ENCODE measurements at places on chromosomes 6 and 20. TPM values are rescaled to one million over a fixed set of nuclear protein-coding genes. Genes with fewer than 3 reads are reported as not detected.

The OR2J1 gene
- total RNA-seq: not detected

DNA sequence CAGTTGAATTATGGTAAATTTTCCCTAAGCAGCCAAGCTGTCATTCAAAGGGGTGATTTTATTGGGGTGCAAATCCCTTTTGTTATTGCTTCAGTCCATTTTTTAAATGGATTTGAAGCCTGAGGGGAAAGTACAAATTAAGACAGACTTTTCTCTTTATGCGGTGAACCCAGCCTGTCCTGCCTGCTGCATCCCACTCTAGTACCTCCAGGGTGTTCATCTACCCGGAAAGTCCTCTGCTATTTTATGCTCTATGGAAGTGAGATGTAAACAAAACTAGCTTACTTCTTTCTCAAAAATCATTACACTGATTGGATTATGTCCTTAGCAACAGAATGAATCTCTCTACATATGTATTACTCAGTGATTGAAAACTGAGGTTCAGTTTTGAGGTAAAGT is 1088.9 kb upstream of the CITED2 start:
- DNase-seq: no peak

DNA sequence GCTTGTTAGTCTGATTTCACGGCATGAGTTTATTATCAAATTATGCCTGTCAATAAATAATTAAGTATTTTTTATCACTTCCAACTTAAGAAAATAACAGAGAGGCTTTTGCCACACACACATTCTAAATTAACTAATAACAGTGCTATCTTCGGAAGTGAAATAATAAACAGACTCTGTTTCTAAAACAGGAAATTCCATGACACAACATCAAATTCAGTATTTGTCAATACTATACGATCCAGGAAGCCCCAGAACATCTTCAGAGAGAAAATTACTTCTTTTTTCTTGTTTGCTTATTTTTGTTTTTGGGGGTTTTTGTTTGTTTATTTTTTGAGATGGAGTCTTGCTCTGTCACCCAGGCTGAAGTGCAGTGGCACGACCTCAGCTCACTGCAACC is 150.7 kb upstream of the PRDM1 start:
- no peak for DNase-seq

GRCh38 chr20:49140411-49140810 is 47.7 kb downstream of the STAU1 start:
- no peak for DNase-seq

The PRDM13 gene
- not detected for total RNA-seq

- peak; percentile 42 for DNase-seq
These were observed 87.2 kb downstream of the FKBP5 start for GRCh38 chr6:35601331-35602132.

- peak; percentile 76 for DNase-seq
These were observed 979.7 kb downstream of the TBC1D32 start for GRCh38 chr6:120354452-120355098.

The CCDC170 gene
- not detected for total RNA-seq

- no peak for DNase-seq
These were observed 47.9 kb downstream of the KHDC1L start for GRCh38 chr6:73177221-73177944.

GRCh38 chr6:17831135-17831534 is 124.4 kb upstream of the NUP153 start:
- DNase-seq: peak; percentile 11

DNA sequence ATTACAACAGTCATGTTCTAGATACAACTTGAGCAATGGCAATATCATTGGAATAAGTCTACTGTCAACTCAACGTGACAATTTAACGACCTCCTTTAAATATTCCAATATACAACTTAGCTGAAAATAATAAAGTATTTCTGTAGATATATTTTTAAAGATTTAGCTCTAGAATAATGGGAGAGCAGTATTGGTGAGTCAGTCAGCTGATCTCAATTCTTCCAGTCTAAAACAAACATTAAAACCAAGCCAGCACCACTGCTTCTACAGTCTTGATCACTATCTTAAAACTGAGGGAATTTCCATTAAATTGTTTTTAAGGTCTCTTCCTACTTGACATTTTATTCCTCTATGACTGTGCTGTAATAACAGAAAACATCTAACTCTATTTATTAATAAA is 38.2 kb downstream of the NOL7 start:
- DNase-seq: no peak

DNA sequence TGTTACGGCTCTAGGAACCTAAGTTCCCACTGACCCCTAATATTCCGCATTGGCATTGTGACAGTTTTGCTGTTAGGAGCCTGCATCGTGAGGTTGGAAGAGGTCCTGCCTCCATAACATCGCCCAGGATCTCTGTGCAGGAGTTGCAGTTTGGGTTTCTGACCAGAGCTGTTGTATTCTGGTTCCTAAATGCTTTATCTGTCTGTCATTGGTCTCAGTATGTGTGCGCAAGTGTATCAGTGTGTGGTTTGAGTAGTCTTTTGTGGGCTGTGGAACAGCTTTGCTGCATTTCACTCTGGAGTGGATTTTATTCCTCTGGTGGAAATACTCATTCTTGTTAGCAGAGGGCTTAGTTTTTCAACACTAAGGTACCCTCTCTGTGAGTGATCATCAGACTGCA is 95.6 kb downstream of the CDYL start:
- no peak for DNase-seq

- no peak for DNase-seq
These were observed 1049.8 kb downstream of the KIF16B start for GRCh38 chr20:15523400-15523799.

- DNase-seq: no peak
These were observed 24.0 kb downstream of the MAPK13 start for GRCh38 chr6:36154286-36154685.

DNA sequence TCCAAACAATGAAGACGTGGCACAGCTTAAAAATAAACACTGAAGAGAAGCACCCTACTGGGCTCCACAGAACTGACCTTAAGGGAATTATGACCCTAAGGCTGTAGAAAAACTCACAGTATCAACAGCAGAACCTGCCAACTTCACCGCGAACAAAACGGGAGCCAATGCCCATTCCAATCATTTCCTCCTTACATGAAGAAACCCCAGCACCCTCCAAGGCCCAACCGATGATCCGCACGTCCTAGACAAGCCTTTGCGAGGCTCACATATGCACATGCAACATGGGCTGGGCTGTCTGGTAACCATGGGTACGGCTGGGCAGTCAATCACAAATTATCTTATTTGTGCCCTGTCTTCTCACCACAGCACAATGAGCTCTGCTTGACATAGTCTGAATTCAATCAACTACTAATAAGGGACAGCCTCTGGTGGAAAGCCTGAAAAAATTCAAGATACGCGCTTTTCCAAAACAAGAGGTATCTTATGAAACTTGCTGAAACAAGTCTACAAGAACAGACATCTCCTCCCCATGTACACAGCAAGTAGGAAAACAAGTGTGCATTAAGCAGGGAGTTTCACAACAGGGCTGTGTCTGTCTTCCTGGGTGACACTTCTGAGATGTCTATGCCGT is 1.7 kb downstream of the DIDO1 start:
- DNase-seq: no peak

DNA sequence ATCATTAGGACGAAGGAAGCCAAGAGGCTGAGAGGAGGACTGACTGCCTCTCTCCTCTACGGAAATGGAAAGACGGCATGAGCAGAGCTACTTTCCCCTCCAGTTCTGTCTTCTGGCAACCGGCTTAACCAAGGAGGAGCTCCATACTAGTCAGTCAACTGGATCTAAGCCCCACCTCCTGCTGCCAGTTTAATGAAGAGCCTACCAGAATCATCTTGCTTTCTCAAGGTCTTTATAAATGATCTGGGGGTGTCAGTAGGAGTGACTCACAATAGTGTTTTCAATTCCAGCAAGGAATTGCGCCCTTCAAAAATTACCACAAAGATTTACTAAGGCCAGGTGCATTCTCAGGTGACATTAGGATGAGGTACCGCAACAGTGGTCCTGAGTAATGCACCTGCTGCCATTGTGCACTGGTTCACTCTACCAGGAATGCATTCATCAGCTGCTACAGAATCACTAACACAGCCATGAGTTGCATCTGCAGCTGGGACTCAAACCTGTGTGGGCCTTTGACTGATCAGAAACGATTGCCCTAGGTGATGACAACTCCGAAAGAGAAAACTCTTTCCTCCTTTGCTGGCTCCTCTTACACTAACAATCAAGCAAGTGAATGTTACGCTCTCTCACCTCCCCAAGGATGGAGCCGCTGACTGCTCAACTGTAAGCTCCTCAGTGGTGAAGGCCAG is 2.8 kb downstream of the UQCC2 start:
- no peak for DNase-seq

The SNAI1 gene
- total RNA-seq: 0.62 TPM

DNA sequence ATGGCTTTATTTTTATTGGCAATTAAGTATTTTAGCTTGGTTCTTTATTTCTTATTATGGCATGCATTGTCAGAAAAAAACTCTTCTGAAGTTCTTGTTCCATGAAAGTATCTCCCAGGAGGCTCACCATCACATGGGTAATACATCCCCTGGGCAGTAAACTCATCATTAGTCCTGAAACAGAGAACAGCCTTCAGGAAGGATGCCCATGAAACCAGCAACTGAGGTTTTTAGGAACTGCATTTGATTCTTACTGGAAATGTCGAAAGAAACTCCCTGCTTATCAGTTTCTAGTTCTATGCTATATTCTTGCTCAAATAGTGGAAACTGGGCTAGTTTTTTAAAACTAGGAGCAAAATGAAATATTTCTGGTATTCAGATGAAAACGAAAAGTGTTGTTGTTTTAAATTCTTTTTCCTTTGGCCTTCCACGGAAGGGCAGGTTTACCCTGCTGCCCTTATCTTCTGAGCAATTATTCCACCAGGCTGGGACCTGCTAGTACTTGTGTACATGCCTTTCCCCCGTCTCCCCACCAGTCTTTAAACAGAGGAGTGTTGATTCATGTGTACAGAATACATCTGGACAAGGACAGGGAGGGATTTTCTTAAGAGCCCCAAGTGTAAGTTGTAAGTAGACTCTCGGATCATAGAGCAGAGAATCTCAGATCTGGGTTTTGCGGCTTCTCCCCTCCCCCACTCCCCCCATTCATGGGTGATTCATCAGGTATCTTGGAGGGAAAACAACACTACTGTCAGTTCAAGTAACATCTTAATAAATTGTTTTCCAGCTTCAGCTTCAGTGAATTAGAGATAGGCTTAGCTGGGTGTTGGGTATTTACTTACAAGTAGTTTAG is 81.5 kb downstream of the RTN4IP1 start:
- peak; percentile 81 for DNase-seq

DNA sequence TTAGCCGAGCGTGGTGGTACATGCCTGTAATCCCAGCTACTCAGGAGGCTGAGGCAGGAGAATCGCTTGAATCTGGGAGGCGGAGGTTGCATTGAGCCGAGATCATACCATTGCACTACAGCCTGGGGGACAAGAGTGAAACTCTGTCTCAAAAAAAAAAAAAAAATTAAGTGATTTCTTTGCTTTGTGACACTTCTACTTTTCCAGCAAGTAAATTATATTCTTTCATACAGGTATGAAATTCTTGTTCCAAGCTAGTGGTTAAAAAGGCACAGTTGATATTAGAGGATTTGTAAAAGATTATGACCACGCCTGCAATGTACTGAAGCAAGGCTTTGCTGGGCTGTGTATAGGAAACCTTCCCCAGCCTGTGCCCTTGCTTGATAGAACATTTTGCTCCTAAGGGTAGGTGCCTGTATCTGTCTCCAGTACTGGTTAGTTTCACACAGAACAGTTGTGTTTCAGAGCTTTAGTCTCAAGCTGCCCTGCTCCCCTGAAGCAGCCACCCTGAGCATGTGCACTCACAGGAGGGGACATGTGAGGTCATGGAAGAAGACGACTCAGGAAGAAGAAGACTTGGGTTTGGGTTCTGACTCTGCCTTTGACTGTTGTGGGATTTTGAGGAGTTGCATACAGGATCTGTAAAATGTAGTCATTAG is 10.2 kb downstream of the PTPN1 start:
- DNase-seq: no peak

The GTSF1L gene
- not detected for total RNA-seq

- DNase-seq: no peak
These were observed 5.6 kb upstream of the MAN1A1 start for GRCh38 chr6:119355157-119355556.

GRCh38 chr6:167987396-167988153 is 9.9 kb upstream of the KIF25 start:
- DNase-seq: no peak

DNA sequence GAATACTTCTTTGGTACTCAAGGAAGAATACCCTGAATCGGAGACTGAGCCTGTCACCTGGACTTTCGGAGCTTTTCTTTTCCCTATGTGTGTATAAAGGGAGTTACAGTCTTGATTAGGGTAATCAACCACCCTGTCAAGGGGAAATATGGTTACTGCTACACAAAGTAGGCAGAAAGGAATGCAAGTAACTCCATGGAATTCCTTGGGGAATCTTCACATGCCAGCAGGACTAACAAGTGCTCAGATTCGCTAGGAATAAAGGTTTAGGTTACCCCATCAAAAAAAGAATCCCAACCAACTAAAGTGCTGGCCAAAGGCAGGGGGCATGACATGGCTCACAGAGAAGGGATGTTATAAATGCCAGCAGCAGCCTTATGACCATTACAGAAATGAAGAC is 10.4 kb downstream of the KCNS1 start:
- DNase-seq: no peak

The OOEP gene
- not detected for total RNA-seq

- DNase-seq: no peak
These were observed 6.9 kb upstream of the IYD start for GRCh38 chr6:150361876-150362275.

- DNase-seq: no peak
These were observed 332.4 kb downstream of the HACE1 start for GRCh38 chr6:104527311-104527710.

GRCh38 chr20:17587148-17587547 is 17.3 kb downstream of the DSTN start:
- no peak for DNase-seq

The ARFGEF3 gene
- 3.5 TPM for total RNA-seq

- DNase-seq: peak; percentile 47
These were observed 241.9 kb upstream of the STXBP5 start for GRCh38 chr6:146962329-146962728.

DNA sequence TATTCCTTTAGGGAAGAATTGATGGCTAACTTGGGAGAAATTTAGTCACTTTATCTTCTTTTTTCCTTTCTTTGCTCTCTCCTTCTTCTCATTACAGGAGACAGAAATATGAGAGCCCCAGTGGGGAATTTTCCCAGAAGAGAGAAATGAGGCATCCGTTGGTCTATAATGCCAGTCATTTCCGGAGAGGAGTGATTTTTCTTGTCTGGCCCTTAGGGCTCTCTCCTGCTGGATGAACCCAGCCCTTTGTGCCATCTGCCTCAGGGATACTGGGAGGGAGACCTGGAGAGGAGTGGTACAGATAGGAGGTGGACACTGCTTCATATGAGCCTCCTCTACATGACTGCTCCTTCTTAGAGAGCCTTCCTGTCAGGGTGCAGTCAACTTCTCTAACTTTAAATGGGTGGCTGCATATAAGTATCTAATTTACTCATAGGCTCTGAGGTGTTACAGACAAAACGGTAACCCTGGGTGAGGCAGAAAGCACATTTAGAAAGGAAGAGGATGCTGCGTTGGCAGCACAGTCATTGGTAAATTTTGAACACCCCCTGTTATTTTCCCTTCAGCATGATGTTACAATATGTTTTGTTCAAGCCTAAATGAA is 21.9 kb downstream of the RIMS1 start:
- no peak for DNase-seq

Measured in A172 (cell line).